ENCODE measurements at places on chromosomes 1 and 21.
A peak's percentile ranks its signal among the peaks of the same experiment; 100 is the strongest.

DNA sequence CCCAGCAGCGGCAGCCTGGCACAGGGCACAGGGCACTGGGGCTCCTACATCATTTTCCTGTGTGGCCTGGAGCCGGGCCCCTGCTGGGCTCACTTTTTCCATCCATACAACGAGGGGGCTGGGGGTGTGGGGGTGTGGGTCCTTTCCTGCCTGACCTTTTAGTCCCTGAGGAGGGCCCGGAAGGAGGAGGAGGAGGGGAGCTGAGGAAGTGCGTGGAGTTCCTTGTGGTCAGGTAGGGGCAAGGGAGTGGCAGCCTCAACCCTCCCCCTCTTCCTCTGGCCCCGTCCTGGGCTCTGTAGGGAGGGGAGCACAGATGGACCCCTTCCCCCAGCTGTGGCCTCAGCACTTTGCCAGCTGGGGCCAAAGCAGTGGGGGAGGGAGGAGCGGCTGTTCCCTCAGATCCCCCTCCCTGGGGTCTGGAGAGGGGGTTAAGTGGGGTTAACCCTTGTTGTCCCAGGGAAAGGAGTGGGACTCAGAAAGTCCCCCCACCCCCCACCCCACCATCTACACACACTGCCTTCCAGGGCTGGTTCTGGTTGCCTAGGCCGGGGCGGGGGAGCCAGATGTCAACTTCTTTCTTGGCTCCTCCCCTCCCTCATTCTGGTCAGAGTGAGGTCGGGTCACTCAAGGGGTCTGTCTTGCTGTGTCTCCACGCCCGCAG is 5.7 kb downstream of the NTRK1 start:
- no peak for DNase-seq

- DNase-seq, result no peak
Measured at GRCh38 chr1:91402023-91402422, 2.6 kb downstream of the HFM1 start.

DNA sequence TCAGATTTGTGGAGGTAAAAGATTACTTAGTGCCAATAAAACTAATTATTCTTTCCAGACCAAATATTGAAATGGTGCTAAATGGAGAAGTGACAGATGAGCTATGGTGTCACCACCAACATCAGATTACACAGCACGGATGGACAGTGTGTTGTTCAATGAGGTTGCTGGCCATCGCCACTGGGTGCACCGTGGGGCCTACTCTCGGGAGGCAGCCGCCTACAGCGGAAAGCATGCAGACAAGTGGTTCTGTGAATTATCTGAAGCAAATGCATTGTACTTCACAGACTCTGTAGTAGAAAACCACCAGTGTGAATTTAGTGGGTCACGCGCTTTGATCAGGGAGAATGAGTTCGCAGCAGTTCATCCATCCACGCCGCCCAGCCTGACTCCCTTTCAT is 42.3 kb downstream of the GNG4 start:
- no peak for DNase-seq

DNA sequence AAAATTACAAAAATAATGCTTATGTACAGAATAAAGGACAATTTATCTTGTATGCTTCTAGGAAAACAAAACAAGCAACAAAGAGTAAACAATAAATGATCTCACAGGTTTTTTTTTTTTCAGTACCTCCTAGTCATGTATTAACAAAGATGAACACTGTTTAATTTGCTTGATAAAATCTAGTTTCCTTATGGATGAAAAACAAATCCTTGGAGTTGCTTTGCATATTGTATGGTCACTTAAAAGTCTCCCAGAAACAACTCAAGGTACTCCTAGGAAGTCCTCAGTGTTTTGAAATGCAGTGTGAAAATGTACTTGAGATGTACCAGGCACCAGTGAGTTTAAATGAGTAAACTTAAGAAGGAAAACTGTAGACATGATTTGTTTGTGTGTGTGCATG is 686.0 kb upstream of the BRINP3 start:
- DNase-seq, result no peak

- DNase-seq, result no peak
Measured at GRCh38 chr1:167510881-167511280, 7.4 kb downstream of the CD247 start.

DNA sequence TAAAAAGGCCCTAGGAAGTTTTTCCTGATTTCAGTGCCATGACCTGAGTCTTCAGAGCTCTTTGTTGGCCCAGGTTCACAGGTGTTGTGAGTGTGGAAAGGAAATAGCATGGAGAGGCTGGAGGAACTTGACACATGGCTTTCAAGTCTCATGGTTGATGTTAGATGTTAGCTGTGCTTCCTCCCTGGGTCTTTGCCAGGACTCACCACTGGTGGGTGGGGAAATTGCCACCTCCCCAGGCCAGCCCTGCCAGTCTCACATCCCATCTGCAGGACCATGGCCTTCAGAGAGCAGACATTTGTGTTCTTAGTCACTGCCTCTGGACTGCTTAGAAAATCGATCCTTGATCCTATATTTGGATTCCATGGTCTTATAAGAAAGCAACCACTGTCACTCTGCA is 383.2 kb downstream of the DISC1 start:
- no peak for DNase-seq

- DNase-seq, result no peak
Measured at GRCh38 chr1:223269006-223269405, 95.0 kb downstream of the SUSD4 start.

DNA sequence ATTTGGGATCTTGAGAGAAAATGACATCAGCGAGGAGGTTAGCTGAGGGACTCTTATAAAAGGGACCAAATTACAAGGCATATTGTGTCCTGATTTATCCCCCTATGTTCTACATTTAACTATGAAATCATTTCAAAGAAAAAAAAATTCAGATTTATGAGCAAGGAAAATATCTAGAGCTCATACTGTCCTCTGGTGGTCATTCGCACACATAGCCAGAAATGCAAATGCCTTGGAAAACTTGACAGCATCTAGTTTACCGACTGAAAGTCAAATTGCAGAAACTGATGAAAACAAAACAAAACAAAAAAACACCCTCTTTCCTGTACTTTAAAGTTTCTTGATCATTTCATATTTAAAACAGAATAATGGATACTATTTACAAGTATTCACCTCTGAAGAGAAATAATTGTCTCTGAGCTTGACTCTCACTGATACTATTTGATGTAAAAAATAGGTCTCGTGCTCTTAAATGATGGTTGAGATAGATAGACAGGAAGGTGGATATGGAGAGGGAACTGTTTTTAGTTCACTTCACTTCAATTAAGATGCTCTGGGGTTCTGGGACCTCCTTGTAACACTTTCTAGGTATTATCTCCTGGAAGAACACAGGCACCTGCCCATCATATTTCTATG is 253.8 kb downstream of the PCP4 start:
- DNase-seq, result no peak

DNA sequence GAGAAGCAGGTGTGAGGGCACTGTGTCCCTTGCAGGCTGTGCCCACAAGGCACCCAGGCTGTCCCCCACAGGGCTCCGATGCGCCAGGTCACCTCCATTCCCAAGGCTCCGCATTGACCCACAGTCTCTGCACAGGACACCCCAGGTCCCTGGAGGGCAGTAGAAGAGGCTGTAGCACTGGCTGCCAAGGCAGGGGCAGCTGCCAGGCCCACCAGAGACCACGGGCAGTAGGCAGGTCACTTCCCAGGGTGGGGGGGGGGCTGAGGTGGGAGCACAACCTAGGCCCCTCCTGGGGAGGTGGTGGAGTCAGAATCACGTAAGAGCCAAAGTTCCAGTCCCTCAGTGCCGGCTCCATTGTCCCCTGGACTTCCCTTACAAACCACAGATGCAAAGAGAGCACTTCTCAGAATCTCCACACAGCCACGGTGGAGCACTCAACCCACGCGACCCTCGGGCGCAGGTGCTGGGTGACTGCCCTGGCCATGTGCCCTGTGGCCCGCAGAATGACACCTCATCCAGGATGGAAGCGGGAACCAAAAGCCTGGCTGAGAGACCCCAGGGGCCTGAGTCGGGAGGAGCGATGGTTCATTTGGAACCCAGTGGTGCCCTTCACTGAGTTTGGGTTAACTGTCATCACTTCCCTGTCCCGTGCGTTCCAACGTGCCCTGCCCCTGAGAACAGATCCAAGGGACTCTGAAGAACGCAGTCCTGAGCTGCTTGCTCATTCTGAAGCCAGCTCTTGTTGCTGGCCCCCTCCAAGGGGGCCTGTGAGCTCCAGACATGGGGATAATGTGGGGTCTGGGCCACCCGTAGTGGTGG is 69.7 kb upstream of the PDE9A start:
- no peak for DNase-seq

- DNase-seq, result no peak
Measured at GRCh38 chr1:161070761-161071160, 1.1 kb upstream of the ARHGAP30 start.

DNA sequence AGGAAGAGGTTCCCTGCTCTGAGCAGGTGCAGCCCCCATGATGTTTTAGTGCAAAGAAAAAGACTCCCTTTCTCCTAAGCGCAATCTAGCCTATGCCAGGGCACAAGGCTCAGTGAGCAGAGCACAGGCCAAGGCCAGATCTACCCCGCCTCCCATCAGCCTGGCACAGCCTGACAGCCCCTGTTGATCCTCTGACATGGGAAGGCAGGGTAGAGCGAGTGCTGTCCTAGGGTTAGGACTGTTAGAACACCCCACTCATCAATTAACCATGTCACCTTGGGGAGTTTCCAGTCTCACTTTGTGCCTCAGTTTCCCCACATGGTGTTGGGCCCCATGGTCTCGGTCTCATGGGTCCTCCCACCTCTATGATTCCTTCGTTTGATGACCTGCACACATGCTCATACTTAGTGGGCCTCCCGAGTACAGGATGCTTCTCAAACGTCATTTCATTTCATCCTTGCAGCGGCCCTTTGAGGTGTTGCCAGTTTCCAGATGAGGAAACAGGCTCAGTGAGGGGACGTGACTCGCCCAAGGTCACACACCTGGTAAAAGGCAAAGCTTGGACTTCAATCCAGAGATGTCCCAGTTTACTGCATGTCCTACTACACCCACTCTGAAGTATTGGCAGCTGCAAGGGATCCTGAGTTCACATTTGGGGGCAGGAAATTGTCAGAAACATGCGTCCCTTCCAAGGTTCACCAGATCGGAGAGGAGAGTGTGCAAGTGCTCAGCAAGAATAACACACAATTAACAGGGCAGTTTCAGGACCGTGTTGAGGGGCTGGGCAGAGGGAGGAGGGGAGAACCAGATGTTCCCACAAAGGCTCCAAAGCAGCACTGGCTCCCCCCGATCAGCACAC is 213.3 kb downstream of the TRABD2B start:
- DNase-seq, result no peak

- DNase-seq, result no peak
Measured at GRCh38 chr1:194060481-194060880, 874.1 kb upstream of the B3GALT2 start.

- no peak for DNase-seq
Measured at GRCh38 chr21:34020983-34021553, 52.3 kb upstream of the MRPS6 start.

DNA sequence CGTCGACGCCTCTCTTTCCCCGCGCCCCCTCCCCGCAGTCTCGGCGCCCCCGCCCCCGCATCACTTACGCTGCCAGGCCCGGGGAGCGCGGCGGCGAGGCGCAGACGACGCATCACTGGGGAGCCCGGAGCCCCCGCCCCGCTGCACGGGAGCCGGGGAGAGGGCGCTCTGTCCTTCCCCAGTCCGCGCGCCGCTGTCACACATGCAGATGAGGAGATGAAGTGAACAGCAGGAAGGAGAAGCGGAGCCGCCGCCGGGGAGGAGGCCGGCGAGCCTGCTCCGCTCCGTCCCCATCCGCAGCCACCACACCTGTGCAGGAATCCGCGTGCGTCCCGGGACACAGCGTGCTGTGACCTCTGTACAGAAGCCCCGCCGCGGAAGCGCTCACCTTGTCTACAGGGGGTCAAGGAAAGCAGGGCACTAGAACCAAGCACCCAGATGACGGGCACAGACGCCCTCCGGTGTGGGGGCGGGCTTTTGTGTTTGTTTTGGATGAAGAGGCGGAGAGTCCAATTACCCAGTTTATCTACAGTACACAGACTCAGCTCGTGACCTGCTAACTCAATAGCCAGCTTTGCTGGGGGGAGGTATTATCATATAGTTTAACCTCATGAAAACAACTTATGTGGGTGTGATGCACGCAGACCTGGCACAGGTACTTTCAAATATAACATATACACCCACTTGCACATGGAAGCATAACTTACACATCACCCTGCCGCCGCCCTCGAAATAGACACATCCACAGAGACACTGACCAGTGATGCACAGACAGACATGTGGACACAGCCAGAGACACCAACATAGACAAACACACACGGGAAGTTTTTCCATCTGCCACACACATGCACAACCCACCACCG is 12.4 kb downstream of the KLHDC8A start:
- DNase-seq, result peak; percentile 49

- DNase-seq, result no peak
Measured at GRCh38 chr1:201363467-201363866, 14.0 kb downstream of the TNNT2 start.

GRCh38 chr1:30188999-30189398 is 534.4 kb downstream of the MATN1 start:
- no peak for DNase-seq

DNA sequence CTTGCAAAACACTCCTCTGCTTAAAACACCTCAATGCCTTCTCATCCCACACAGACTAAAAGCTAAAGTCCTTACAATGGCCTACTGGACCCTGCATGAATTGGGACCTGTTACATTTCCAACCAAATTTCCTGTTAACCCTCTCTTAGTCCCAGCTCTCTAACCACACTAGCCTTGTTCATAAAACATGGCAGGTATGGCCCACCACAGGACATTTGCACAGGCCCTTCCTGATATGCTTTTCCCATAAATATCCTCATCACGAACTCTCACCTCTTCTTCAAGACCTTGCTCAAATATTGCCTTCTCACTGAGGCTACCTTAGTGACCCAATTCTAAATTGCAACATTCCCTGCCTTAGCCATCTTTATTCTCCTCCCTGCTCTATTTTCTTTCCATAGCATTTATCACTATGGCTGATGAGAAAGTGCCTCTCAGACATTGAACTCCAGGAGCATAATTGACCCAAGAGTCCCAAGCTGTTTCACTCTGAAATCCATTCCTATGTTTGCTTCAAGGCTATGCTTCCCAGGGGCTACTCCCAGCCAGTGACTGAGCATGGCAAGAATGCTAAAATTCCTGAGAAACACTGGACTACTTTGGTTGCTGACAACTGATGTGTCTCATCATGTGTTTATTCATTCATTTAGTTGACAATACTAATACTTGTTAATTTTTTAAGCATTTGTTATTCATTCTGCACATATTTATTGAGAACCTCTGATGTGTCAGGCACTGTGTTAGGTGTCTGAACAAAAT is 2.7 kb upstream of the PALMD start:
- no peak for DNase-seq

GRCh38 chr1:107750364-107750959 is 214.5 kb downstream of the VAV3 start:
- no peak for DNase-seq

GRCh38 chr1:197838836-197839235 is 63.6 kb upstream of the DENND1B start:
- no peak for DNase-seq

GRCh38 chr1:2099886-2100779 is 49.9 kb downstream of the PRKCZ start:
- DNase-seq, result no peak
